ENCODE measurements at places on chromosomes 11 and 22.

DNA sequence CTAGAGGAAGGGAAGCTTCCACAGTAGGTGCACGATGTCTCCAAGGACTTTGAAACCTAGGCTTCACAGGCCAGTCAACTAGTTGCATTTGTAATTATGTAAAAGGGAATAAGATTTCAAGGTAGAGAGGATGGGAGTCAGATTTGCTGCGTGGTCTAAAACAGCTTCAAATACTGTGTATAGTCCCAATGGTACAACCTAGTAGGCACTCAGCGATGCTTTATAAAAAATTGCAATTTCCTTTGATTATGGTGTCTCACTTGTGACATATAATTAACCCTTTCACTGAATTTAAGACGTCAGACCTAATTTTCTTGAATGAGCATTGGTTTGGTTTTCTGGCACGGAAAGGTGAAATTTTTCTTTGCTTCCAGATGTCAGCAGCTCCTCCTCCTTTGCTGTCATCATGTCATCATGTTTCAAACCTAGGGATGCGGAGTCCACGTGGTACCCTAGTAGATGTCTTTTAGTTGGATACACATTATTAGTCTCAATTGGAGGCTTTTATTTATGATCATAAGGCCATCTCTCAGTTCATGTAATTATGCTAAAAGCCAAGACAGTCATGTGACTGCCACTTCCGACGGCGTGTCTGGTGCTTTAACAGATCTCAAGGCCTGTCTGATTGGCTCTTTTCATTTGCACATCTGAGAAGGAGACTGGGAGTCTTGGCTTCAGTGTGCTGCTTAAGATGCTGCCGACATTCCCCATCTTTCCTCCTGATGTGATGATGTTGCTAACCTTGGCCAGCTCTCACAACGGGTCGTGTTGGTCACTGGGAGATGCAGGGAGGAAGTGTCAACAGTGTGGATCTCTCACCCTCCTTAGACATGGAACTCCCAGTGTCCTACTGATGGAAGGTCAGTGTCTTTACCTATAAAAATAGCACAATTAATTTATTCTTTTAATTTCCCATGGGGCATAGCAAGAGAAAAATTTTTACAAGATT is 134.0 kb downstream of the HIPK3 start:
- DNase-seq = no peak

DNA sequence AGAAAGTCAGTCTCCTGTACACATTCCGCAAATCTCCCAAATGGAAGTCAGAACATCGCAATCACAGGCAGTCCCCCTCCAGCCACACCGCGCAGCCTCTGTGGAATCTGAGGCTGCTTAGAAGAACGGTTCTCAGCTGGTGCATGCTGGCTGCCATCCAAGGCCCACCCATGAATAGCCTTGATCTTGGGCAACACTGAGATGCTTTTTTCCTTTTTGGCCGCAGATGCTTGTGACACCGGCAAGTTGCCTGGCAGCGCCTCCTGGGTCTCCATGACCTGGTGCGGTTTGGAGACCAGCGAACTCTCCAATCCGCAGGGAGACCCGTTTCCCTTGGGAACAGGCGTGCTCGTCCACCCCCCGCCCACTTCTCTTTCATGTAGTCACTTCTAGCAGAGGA is 26.3 kb upstream of the PHF21B start:
- DNase-seq = no peak

DNA sequence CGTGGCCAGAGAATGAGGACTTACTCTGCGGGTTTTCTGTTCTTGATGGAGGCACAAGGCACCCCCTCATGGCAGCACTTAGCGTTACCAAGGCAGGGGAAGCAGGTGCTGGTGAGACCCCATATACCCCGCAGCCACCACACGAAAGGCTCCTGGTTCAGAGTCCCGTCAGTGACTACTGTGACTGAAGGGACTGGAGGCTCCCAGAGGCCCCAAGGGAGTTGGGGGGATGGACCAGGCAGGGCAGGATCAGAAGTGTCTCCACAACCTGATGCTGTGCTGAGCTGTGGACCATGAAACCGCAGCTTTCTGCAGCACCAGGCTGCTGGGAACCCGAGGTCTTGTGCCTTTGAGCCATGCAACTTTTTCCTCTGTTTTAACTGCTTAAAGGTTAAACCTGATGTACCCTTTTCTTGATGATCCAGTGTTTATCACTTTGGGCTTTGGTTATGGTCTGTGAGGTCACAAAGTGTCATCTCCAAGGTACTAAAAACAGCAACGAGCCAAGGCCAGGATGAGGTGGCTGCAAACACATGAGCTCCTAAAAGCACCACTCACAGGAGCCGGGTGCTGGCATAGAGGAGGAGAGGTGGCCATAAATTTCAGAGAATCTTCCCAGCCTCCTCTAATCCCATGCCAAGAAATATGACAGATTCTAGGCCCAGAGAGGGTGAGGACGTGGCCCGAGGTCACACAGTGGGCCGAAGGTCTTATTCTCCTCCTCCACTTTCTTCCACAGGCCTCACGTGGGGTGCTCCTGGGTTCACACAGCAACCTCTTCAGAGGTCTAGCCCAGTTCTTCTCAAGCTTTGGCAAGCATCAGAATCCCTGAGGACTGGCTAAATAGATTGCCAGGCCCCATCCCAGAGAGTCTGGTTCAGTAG is 4.2 kb upstream of the LRRC32 start:
- DNase-seq = no peak

DNA sequence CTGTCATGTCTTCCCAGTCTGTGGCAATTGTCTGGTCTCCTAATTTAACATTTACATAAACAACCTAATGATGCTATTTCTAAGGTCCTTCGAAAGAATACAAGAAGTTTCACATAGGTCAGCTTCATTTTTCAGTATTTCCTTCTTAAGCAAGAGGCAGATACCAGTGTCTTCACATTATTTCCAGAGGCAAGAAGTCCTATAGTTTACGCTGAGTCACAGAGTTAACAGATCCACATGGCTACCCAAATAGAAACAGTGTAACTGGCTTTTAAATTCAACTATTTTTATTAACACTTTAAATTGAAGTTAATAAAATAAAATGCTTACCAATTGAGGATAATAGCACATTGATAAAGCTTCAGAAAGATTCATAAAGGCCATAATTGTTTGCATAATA is 10.9 kb downstream of the PRRG4 start:
- no peak for DNase-seq

DNA sequence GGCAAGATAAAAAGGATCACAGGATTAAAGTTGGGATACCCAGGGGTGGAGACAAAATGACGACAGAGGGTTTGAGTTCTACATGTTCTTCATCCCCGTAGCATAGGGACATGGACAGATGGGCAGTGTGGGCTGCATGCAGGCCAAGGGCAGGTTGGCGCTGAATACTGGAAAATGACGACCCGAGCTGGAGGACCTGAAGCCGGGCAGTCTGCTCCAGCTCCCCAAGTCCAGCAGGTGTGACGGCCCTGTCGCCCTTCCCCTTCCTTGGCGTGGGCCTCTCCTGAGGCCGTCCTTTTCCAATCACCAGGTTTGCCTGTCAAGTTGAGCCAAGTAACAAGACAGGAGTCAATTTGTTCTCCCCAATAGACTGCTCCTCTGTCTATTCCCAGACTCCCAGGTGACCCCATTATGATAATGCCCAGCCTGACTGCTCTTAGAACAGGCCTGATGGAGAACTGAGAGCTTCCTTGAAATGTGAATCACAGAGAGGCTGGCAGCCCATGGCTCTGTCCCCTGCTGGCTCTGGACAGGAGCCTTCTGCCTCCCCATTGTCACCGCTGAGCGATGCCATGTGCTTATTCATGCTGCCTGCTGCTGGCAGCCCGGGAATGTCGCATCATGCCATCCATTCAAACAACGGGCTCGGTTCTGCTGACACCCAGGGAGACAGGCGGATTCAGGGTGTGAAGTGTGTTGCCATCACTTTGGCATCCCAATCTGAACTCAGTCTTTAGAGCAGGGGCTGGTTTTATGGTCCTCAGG is 392.1 kb downstream of the NTM start:
- DNase-seq = no peak

DNA sequence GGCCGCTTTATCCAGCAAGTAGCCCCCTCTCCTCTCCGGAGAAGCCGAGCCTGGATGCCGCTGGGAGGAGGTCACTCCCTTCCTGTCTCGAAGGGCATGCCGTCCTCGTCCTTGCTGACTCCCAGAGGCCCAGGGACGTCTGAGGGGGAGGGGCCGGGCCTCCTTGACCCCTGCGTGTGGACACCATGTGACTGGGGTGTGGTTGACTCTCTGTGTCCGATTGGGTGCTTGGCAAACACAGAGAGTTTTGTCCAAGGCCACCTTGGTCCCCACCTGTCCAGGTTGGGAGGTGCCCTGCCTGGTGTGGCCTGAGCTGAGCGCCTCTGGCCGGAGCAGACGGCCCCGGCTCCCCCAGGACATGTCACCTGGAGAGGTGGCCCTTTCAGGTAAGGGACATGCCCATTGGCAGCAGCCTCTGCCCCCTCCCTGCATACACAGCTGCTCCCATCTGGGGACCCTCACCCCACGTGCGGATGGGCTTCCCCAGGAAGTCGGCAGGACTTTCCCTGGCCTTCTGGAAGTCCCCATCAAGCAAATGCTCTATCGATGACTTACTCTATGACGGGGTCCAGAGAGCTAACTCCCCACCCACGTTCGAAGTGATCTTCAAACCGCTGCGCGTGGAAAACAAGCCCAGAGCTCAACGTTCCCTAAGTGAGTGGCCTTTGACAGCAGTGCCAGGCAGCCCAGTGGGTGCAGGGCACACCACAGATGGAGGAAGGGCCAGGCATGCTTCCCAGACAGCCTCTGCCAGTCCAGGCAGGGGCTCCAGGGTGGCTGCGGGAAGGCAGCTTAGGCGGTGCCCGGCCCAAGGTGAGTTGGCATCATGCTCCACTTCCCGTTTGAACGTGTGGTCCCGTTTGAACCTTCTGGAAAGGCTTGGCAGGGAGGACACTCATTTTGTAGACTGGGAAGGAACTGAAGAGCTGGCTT is at the start of gene SMIM38:
TSS of gene SMIM38 (plus strand) at position 634 of the 933 bp plus-strand sequence. CDS start 1,912 bp downstream, outside the sequence.
- no peak for DNase-seq

GRCh38 chr22:50243685-50244419 is 971 bp downstream of the TUBGCP6 start:
- DNase-seq = no peak

DNA sequence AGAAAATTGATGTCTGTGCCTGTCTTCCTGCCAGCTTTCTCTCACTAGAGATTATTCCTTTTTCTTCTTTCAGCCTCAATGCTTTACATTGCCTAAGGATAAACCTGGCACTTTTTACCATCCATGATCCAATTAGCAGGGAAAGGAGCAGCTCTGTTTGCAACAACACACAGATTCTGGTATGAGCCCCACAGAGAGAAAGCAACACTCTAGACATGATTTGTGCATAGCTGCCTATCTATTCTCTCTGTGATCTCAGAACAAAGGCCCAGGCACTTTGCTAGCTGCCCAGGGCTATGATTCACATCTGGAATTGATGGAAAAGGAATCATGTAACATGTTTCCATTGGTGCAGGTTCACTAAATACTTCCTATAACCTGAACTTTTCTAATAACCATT is 685.0 kb downstream of the ETS1 start:
- no peak for DNase-seq

- DNase-seq = no peak
These were observed 93.3 kb downstream of the SGSM3 start for GRCh38 chr22:40463683-40464082.

DNA sequence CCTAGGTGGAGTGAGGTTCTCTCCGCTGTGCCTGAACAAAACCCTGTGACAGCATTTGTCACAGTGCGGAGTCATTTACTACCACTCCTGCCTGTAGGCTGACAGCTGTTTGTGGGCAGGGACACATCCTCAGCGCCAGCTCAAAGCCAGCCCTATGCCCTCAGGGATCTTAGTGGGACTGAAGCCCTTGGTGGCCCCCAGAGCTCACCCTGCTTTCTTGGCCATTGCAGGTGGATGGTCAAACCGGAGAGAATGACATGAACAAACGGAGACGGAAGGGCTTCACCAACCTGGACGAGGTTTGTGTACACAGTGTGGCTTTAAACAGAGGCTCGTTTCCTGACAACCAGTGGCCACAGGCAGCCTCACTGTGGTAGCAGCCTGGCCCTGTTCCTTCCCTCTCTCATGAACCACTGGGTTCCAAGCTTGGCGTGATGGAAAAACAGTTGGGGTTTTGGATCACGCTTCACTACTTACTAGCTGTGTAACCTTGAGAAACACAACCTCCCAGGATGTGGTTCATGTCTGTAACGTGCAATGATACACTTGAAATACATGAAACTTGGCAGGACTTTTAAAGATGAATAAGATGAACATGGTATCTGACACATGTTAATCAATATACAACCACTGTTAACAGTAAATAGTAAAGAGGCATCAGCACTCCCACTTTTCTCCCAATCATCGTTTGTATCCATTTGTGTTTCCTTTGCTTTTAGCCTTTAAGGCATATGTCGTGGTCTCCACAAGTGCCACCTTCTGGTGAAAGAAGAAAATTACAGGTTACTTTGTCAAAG is 125.8 kb downstream of the MICAL2 start:
- DNase-seq = no peak

DNA sequence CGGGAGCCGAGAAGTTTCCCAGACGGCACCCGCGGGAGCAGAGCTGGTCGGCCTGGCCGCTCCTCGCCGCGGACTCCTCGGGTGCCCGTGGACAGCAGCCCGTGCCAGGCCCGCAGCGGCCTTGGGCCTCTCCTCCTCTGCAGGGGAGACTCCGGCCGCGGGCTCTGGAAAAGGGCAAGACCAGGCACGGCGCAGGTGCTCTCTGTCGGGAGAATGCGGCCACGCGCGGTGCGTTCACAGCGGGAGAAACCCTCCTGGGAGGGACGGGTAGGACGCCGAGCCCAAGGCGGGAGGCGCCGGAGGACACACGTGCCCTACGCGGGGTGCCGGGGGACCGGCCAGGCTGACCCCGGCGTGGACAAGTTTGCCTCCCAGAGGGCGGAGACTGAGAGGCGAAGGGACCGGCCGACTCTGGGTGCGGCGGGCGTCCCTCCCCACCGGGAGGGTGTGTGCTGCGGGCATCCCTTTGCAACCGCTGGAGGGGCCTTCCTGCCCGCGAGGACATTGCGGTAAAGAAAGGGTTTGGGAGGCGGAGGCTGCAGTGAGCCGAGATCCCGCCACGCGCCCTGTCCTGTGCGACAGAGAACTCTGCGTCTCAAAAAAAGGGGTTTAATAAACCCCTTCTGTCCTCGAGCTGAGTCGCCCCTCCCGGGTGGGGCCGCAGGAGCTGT is 2.3 kb downstream of the IFITM1 start:
- DNase-seq = no peak

DNA sequence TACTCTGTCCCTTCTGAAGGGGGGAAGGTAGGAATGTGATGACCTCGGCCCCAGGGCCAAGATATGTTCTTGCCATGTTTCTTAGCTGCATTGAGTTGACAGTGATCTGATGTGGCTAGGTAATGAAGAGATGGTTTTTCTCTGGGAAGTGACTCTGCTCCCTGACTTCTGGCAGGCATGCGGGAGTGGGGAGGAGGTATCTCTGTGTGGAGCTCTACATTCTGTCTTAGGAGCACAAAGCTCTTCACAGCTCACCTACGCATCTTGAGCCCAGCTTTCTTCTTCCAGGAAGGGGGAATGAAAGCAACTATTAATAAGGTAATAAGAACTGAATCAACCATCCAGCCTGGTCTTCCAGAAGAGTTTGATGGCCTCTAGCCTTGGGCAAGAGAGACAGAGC is 241.0 kb downstream of the ST3GAL4 start:
- DNase-seq = no peak

Measured in NCI-H226 (cell line).